ENCODE measurements at places on chromosomes 5 and 9. TPM values are rescaled to one million over a fixed set of nuclear protein-coding genes. Genes with fewer than 3 reads are reported as not detected.

The GRIA1 gene
- not detected for polyA plus RNA-seq

The SNX24 gene
- 20.4 TPM for polyA plus RNA-seq

The THOC3 gene
- 53.7 TPM for polyA plus RNA-seq

The MYORG gene
- polyA plus RNA-seq: 3.3 TPM

The GCNT4 gene
- polyA plus RNA-seq: 0.28 TPM

The PDZD2 gene
- polyA plus RNA-seq: 0.09 TPM

The CXCL14 gene
- polyA plus RNA-seq: 0.15 TPM

The PCDHB13 gene
- polyA plus RNA-seq: 0.08 TPM

The PSMB7 gene
- 345 TPM for polyA plus RNA-seq

The FOXD4L3 gene
- polyA plus RNA-seq: 0.06 TPM

The SUSD1 gene
- polyA plus RNA-seq: 15.7 TPM

The IPO11 gene
- 20.7 TPM for polyA plus RNA-seq

The EIF4E1B gene
- polyA plus RNA-seq: not detected

The ARL14EPL gene
- 0.12 TPM for polyA plus RNA-seq

The CBY3 gene
- not detected for polyA plus RNA-seq

The PHF24 gene
- polyA plus RNA-seq: not detected

The OTP gene
- 0.03 TPM for polyA plus RNA-seq

The FOXD4 gene
- polyA plus RNA-seq: 0.49 TPM

The CD180 gene
- polyA plus RNA-seq: 0.01 TPM

The SLC4A9 gene
- polyA plus RNA-seq: not detected

The HAPLN1 gene
- polyA plus RNA-seq: not detected

The ERGIC1 gene
- 304 TPM for polyA plus RNA-seq

The CCNI2 gene
- polyA plus RNA-seq: 0.26 TPM

The SLC28A3 gene
- not detected for polyA plus RNA-seq

The NIPAL4 gene
- 8.8 TPM for polyA plus RNA-seq

The SLCO6A1 gene
- not detected for polyA plus RNA-seq

The WWC1 gene
- polyA plus RNA-seq: 92.2 TPM

The ADGRV1 gene
- 0.17 TPM for polyA plus RNA-seq

The C5orf58 gene
- not detected for polyA plus RNA-seq

The GABRB2 gene
- polyA plus RNA-seq: not detected

The MARCOL gene
- 0.11 TPM for polyA plus RNA-seq

The LHX6 gene
- polyA plus RNA-seq: 0.14 TPM

The CCNO gene
- polyA plus RNA-seq: 4.7 TPM

The MCTP1 gene
- 5.4 TPM for polyA plus RNA-seq

The MYMK gene
- not detected for polyA plus RNA-seq

The FAM221B gene
- not detected for polyA plus RNA-seq

Data from A549 (cell line).